ENCODE measurements at places on chromosomes 2 and 18. TPM values are rescaled to one million over a fixed set of nuclear protein-coding genes. Genes with fewer than 3 reads are reported as not detected.

DNA sequence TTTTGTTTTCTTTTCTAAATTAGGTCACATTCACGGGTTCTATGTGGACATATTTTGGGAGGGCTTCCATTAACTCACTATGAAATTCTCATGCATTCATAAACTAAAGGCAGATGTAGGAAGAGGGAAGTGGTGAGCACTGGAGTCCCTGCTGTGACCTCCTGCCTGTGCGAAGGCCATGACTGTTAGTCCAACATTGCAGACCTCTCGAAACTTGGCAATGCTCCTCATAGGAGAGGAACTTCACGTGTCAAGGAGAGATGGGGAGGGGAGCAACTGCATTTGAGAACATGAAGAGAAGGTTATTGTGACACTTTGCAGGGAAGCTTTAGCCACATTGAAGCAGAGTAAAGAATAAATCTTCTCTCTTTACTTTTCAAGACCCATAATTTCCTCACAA, 126.4 kb upstream of the HNMT start:
- DNase-seq: no peak

- DNase-seq: no peak
These were observed 239.4 kb upstream of the SPRED2 start for GRCh38 chr2:65671670-65672242.

GRCh38 chr18:46374850-46375249, 270.7 kb downstream of the HAUS1 start:
- no peak for DNase-seq

- DNase-seq: no peak
These were observed 95.6 kb upstream of the CDC42EP3 start for GRCh38 chr2:37767046-37767445.

The NFATC1 gene
- total RNA-seq: 49.3 TPM

- DNase-seq: no peak
These were observed 208.2 kb upstream of the REV1 start for GRCh38 chr2:99697811-99698568.

- DNase-seq: peak; percentile 56
These were observed 63.4 kb downstream of the MREG start for GRCh38 chr2:215949991-215950404.

GRCh38 chr2:30255466-30256408, 24.4 kb downstream of the LBH start:
- no peak for DNase-seq

GRCh38 chr18:75257605-75258004, 47.0 kb downstream of the TSHZ1 start:
- DNase-seq: no peak

- DNase-seq: peak; percentile 43
These were observed 26.4 kb upstream of the CD207 start for GRCh38 chr2:70861777-70862625.

The WDCP gene
- 7.8 TPM for total RNA-seq

DNA sequence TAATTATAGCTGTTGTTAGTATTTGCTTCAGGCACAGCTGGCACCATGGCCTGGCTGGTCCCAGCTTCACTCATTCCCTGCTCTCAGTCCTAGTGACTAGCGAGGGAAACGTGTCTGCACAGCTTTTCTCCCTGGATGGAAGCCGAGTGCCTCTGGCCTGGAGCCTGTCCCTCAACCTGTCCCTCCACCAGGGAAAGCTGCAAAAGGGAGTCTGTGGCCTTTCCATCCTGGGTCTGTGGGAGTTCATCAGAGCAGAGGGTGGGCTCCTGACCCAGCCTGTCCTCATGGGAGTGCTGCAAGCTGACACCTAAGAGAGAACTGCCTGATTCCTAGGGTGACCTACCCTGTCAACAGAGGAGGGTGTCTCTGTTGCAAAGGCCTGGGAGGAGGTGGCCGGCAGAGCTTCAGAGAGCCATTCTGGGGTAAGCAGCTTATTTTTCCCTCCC, 118.3 kb downstream of the CAPN13 start:
- DNase-seq: no peak

The DNAJC10 gene
- 23.2 TPM for total RNA-seq

DNA sequence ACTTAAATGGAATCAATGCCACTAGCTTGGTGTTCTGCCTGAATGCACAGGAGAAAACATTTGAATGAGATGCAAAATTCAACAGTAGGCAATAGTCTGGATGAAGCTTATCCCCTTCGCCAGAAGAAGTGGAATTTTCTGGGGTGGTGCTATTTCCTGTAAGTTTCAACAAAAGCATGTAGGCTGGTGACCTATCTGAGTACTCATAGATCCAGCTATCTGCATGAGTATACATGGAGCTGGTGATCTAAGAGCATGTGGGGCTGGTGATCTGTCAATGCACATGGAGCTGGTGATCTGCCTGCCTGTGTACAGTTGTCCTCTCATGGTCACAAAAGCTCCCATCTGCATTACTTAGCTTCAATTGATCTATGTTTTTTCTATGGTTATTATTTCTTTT, 71.2 kb downstream of the SLC9A4 start:
- no peak for DNase-seq
